ENCODE measurements at places on chromosomes 1 and 21. TPM values are rescaled to one million over a fixed set of nuclear protein-coding genes. Genes with fewer than 3 reads are reported as not detected.

GRCh38 chr1:171500803-171501202 lies 15.5 kb downstream of the PRRC2C start:
- no peak for DNase-seq
- H3K4me1 ChIP-seq: no peaks in the 10 kb centered on the region
- no peaks in the 10 kb centered on the region for H3K36me3 ChIP-seq
- H3K4me3 ChIP-seq: no peak overlapping the region
- H3K27me3 ChIP-seq: no peaks in the 10 kb centered on the region

DNA sequence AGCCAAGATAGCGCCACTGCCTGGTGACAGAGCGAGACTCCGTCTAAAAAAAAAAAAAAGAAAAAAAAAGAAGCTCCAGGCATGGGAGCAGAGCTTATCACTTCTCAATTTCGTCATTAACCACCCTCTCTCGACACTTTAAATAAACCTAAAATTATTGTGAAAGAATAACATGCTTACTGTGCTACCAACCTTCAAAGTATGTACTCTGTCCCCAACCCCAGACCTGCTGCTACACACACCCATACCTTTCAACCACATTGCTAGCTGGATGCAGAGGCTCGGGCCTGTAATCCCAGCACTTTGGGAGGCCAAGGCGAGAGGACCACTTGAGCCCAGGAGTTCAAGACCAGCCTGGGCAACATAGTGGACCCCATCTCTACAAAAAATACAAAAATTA lies 38.7 kb downstream of the GNPAT start:
- H3K4me1 ChIP-seq: no peaks in the 10 kb centered on the region
- H3K27ac ChIP-seq: no peak overlapping the region
- no peaks in the 10 kb centered on the region for H3K27me3 ChIP-seq
- H3K36me3 ChIP-seq: peaks cover 35% of the 10 kb centered on the region

GRCh38 chr1:206700445-206701036 lies 15.8 kb downstream of the MAPKAPK2 start:
- no peak overlapping the region for H3K4me3 ChIP-seq
- peak overlapping the region; percentile 9 for H3K27ac ChIP-seq
- peaks cover 5% of the 10 kb centered on the region for H3K36me3 ChIP-seq
- DNase-seq: peak; percentile 29
- no peaks in the 10 kb centered on the region for H3K27me3 ChIP-seq
- peaks cover 54% of the 10 kb centered on the region for H3K4me1 ChIP-seq

PDZK1IP1 gene
- total RNA-seq: 41.2 TPM

ANKRD45 gene
- total RNA-seq: 0.87 TPM

TP73 gene
- 0.29 TPM for total RNA-seq

SLFNL1 gene
- total RNA-seq: 2.8 TPM

DNA sequence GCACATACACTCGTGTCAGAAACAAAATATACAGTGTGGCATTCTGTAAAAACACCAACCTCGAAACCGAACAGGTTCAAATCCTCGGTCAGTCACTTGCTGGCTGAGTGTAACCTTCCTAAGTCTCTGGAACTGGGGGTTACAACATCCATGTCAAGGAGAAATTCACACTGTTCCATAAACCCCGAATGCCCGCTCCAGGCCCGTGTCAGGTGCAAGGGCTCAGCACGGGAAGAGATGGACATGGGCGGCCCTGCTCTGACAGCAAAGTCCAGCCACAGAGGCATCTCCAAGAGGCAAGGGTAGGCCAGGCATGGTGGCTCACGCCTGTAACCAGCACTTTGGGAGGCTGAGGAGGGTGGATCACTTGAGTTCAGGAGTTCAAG lies 79.5 kb downstream of the SLC66A1 start:
- H3K27me3 ChIP-seq: no peaks in the 10 kb centered on the region
- no peaks in the 10 kb centered on the region for H3K36me3 ChIP-seq
- DNase-seq: no peak
- H3K27ac ChIP-seq: peak overlapping the region; percentile 83
- peaks cover 44% of the 10 kb centered on the region for H3K4me1 ChIP-seq

GRCh38 chr1:77514921-77515776 lies 167.3 kb downstream of the ZZZ3 start:
- no peaks in the 10 kb centered on the region for H3K36me3 ChIP-seq
- peaks cover 9% of the 10 kb centered on the region for H3K4me1 ChIP-seq
- H3K27ac ChIP-seq: peak overlapping the region; percentile 2
- H3K27me3 ChIP-seq: no peaks in the 10 kb centered on the region
- H3K4me3 ChIP-seq: no peak overlapping the region

CNST gene
- total RNA-seq: 29.8 TPM

- no peaks in the 10 kb centered on the region for H3K4me1 ChIP-seq
- H3K27me3 ChIP-seq: no peaks in the 10 kb centered on the region
- no peak for DNase-seq
- H3K27ac ChIP-seq: no peak overlapping the region
- H3K4me3 ChIP-seq: no peak overlapping the region
- H3K36me3 ChIP-seq: no peaks in the 10 kb centered on the region
Measured at GRCh38 chr1:82245345-82246014, 444.7 kb downstream of the ADGRL2 start.

GRCh38 chr1:18854331-18855025 lies 5.0 kb downstream of the TAS1R2 start:
- no peak overlapping the region for H3K4me3 ChIP-seq
- no peaks in the 10 kb centered on the region for H3K4me1 ChIP-seq
- H3K27ac ChIP-seq: no peak overlapping the region
- H3K27me3 ChIP-seq: no peaks in the 10 kb centered on the region
- peak; percentile 58 for DNase-seq
- H3K36me3 ChIP-seq: no peaks in the 10 kb centered on the region

DNA sequence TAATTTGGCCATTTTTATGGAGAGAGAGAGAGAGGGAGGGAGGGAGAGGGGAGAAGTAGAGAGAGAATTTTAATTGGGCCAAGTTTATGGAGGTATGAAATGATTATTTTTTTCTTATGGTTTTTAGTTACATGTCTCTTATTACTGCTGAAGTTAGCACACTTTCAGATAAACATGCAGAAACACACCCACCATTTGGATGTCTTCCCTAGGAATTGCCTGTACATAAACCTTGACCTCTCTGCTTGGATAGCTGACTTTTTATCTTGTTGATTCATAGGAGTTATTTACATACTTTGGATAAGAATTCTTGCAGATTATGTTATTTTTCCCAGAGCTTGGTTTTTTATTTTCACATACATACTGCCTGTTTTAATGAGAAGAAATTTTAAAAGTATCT lies 310.2 kb upstream of the ADAMTS5 start:
- no peaks in the 10 kb centered on the region for H3K4me1 ChIP-seq
- H3K27me3 ChIP-seq: no peaks in the 10 kb centered on the region
- no peak overlapping the region for H3K27ac ChIP-seq
- H3K4me3 ChIP-seq: no peak overlapping the region
- DNase-seq: no peak
